D341Med (cell line): ENCODE measurements at places on chromosomes 4 and X.
A peak's percentile ranks its signal among the peaks of the same experiment; 100 is the strongest.

DNA sequence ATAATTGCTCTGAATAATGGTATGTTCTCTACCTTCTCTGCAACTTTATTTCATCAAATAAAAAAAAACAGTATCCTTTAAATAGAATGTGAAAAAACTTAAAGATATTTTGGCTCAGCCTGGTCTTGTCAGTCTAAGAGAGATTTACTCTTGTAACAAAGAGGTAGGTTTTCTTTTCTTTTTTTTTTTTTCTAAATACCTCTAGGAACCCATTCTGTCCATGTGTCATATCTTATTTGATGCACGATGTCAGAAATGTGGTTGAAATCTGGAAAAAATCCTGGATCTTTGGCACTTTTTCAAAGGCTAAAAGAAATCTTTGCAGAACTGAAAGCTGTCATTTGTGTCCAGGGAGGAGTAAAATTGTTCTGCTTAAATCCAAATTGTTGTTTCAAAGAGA, 17.3 kb upstream of the FGF5 start:
- DNase-seq = no peak

DNA sequence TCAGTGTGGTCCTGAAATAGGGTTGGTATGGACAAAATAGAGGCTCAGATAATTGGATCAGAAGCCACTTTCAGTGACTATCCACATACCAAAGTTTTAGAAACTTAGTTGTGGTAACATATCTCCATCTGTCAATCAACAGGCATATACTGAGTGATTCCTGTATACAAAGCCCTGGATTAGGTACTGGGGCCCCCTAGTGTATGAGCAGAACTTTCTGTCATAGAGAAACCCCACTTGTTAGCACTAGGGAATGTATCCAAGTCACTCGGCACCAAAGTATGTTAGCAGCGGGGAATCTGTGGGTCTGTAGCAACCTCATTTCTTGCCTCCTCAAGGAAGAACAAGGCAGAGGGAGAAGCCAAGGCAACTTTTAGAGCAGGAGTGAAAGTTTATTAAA, 50.7 kb downstream of the MAP7D3 start:
- no peak for DNase-seq

GRCh38 chr4:153159728-153160221, 44.5 kb upstream of the TRIM2 start:
- DNase-seq = no peak

GRCh38 chrX:1147611-1148515, 64.6 kb downstream of the CRLF2 start:
- DNase-seq = no peak

GRCh38 chrX:72634331-72634730, 61.7 kb upstream of the HDAC8 start:
- no peak for DNase-seq

DNA sequence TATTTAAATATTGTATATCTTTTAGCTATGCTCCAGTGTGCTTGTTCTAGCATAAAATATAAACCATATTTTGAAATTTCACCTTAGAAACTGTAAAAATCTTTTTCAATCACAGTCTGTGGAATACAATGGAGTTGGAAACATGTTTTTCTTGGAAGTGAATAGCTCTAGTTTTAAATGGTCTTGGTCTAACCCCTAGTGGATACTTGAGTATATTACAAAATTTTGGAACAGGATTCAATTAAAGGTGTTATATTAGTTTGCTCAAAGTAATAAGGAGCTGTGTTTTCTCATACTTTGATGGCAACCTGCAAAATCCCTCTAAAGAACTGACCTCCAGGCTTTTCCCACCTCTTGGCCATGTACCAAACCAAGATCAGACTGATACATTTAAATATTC, 48.2 kb downstream of the STK26 start:
- DNase-seq = peak; percentile 13

- DNase-seq = no peak
These were observed 111.2 kb downstream of the PPP3CA start for GRCh38 chr4:101236097-101236496.

- no peak for DNase-seq
These were observed 9.0 kb downstream of the HMGB2 start for GRCh38 chr4:173325007-173325736.

GRCh38 chr4:155903453-155903852, at the start of gene TDO2:
TSS of gene TDO2 (plus strand) at chr4:155903696. CDS start at chr4:155903759, 63 bp downstream.
- no peak for DNase-seq

- DNase-seq = no peak
These were observed 15.0 kb downstream of the SHISA3 start for GRCh38 chr4:42412251-42412650.

DNA sequence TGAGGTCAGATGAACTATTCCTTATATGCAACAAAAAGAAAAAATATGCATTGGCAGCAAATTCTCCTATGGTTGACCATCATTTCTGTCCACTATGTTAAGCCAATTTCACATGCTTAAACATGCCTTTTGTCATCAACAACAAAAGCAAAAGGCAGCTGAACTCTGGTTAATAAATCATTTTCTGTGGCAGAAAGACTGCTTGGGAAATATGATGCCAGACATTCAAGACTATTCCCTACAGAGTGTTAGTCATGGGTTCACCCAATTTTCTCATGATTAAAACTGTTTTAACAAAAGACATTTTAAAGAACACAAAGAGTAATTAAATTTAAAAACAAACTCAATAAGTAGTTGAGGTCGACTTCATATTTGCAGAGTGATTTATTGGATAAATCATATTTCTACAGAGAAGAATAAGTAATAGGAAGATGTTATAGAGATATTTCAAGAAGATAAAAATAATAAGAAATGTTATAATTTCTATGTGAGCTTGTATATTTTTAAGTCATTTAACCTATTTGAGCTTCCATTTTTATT, 890.6 kb downstream of the STPG2 start:
- DNase-seq = no peak

GRCh38 chrX:47228550-47229270, 4.1 kb upstream of the USP11 start:
- DNase-seq = no peak

GRCh38 chr4:56475917-56476316, 8.5 kb downstream of the SRP72 start:
- no peak for DNase-seq

DNA sequence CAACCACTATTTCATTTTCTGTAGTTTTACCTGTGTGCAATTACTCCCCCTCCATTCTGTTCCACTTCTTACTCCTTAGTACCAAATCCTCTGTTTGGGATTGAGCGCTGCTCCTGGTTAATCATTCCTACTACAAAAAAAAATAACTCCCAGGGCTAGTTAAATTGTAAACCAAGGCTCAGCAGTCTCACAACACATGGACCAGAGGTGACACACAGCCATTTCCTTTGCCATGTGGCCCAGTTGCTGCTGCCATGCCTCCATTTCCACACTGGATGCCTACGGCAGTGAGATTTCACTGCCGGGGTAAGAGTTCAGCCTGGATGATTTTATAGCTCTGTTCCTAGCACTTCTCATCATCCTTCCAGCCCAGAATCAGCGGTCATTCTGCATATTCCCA, 107.2 kb downstream of the AKAP4 start:
- DNase-seq = no peak

DNA sequence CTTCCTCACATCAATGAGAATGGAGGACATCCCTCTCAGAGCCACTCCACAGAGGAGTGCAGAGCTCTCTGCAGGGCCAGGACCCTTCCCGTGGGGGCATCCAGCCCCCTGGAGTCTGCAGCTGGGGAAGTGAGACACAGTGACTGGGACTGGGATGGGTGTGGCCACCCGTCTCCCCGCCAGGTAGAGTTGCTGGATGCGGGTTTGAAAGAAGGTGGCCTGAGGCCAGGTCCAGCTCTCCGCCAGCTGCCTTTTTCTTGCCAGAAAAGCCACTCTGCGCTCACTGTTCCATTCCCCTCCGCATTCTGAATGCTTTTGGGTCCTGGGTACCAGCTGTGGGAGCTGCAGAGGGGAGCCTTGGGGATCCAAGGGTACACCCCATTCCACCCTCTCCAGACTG, 82.6 kb downstream of the ABLIM2 start:
- no peak for DNase-seq

GRCh38 chrX:46627711-46628419, 54.3 kb downstream of the CHST7 start:
- no peak for DNase-seq

DNA sequence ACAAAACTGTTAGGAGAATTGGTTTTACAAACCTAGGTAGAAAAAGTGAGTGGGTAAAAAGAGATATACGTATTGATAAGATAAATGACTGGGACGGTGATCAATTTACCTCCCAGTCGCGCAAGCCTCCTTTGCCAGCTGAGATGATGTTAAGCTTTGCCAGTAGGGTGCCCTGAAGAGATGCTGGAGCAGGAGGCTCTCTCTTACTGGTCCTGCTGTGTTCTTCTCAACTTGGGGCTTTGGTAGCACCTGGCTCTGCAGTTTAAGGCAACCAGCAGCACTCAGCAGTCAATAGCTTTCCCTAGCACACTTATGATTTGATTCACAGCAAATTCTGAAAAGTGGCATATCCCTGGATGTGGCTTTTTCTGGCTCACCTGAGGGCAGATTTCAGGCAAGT, 1461.7 kb downstream of the ADGRL3 start:
- DNase-seq = no peak

- DNase-seq = no peak
These were observed 12.7 kb downstream of the GAB3 start for GRCh38 chrX:154738011-154738738.

DNA sequence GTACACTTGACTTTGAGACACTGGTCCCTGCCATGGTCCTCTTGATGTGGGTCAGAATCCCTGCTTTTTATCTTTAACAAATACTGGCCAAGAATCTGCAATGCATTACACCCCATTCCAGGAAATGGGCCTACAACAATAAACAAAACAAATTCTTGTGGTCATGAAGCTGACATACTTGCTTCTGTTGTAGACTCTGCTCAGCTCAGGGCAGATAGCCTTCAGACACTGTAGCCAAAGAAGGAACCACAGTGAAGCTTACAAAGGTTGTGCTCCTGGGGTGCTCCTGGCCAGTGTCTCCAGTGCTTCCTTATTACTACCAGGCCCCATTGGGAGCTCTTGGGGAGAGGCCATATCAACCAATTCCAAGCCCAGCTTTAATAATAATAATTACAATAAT, 21.8 kb downstream of the KIAA1210 start:
- no peak for DNase-seq

- no peak for DNase-seq
These were observed 167.3 kb downstream of the PJA1 start for GRCh38 chrX:68997911-68998310.

DNA sequence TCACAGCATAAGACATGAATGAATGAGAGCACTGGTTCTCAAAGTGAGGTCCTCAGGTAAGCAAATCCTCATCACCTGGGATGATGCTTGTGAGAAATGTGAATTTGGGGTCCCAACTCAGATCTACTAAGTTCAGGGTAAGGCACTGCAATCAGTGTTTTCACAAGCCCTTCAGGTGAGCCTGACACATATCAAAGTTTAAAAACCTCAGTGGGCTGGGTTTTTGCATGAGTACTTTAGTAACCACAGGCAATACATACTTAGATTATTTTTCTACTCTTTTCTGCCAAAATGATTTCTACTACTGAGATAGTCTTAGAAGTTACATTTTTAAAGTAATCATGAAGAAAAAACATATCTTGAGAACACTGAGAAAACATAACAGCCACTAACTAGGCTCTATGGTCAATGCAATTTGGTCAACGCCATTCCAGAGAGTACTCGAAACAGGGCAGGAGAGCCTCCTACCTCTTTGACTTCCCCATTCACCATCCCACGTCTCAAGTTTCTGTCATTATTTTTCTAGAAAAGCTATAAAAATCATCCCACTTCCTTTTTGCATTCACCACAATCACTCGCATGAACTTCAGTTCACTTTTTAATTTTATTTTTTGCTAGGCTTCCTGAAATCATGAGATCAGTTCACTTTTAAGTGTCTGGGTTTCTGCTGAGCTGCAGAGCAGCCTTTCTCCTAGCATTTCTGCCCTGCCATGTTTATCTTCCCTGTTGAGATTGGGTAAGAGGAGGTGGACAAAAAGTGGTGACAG, 73.8 kb downstream of the MFAP3L start:
- no peak for DNase-seq

DNA sequence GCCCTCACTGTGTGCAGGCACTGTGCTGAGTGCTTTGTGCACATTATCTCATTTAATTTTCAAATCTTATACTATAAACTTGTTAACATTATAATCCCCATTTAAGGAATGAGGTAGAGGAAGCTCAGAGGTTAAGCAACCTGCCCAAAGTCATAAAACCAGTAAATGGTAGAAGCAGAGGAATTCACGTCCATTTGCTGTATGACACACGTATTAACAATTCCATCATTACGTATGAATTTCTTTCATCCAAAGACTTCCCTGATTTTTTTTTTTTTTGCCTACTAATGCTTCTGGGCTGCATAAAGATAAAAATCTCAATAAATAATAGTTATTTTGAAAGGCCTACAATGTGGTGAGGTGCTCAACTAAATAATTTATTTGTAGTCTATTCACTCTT, 64.5 kb upstream of the H2AZ1 start:
- DNase-seq = no peak

GRCh38 chr4:6562931-6563901, 11.8 kb upstream of the MAN2B2 start:
- peak; percentile 83 for DNase-seq

GRCh38 chrX:45134775-45135174, 65.9 kb downstream of the DIPK2B start:
- no peak for DNase-seq

GRCh38 chr4:176856421-176856820, 63.7 kb upstream of the VEGFC start:
- DNase-seq = no peak

DNA sequence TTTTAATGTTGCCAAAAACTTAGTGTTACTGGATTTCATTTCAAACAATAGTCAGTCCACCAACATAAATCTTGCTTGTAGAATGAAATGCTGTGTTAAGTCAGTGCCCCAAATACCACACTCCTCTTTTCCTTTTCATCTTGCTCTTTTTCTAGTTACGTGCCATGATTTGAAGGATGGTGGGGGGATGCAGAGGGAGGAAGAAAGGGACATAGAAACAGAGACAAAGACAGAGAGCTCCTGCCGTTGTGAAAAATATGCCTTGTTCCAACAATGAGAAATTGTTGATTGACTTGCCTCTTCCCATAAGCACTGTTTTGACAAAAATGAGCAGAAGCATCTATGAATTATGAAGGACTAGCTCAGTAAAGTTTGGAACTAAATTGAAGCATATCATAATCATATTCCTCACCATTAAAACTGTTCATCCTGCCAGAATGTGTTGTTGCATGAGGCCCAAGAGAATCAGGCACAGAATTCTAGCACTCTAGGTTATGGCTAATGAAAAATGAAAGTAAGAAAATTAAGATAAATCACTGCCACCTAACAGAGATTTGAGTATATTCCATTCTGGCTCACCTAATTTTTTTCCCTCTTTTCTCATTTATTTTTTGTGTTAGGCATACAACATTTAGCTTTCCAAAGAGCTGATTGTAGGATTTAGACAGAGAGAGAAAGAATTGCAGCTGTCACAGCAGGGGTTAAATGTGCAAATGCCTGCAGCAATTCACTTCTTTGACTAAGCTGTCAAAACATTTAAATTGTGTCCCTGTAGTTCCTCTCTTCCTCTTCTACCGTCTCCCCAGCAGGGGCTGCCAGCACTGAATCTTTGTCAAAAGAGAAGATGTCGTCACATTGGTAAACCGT, 111.6 kb upstream of the PTPN13 start:
- DNase-seq = no peak

GRCh38 chr4:98509721-98510120, 148.7 kb downstream of the TSPAN5 start:
- no peak for DNase-seq
